ENCODE measurements at places on chromosomes 6 and 20.

DNA sequence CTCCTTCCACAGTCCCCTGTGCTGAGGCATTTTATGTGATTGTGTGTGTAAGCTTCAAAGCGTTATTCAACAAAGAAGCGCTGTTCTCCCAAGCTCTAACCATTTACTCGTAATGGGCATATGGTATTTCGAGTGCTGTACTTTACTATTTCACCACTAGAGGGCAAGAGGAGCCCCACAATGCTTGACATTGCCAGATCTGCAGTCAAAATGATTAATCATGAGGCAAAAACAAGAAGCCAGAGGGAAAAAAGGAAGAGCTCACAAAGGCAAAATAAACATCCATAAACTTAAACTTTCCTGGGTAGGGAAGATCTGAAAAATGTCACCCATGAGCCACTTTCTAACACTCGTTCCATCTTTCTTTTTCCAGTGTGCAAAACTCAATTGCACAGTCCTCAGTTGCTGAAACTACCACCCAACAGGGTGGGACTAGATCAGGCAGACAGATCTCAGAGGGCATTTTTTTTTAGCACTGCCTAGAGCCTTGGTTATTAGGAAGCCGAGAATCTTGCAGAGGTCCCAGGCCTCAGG lies 215.0 kb upstream of the PLCB4 start:
- peak; percentile 78 for DNase-seq

DNA sequence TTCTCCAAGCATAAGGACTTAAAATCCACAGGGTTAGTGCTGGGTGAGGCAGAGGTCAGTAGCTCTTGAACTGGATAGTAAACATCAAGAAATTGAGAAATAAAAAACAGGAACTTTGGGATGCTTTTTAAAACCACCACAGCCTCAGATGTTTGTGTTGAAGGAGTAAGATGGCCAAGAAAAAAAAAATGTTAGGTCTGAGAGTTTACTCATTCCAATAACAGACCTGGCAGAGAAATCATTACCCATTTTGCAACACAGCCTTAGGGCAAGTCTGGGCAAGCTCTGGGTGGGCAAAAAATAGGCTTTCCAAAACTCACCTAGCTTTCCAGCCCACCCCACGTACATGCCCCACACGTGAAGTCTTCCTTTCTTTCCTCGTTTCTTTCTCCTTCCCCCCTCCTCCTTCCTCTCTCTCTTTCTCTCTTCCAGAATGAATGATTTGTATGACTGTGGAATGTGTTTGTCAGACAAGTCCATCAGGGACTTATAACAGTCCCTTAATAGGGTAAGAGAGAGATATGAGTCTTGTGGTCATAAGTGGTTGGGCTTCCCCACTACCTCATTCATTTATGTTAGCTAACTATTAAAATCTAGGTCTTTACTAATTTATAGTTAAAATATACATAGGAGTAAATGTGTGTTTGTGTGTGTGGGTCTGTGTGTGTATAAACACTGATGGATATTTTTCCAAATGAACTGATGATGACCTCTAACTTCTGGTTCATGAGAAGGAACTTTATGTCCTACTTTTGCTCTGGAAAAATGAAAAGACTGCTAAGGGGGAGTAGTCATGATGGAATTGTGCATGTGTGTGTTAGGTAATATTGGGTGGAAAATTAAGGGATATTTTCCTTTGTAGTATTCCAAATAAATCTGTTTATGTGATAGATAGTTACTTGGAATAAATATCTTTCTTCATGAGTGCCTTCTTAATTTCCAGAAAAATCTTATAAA lies 18.0 kb upstream of the DSE start:
- peak; percentile 68 for DNase-seq

- DNase-seq, result peak; percentile 59
Measured at GRCh38 chr20:45355209-45356084, 7.2 kb upstream of the SDC4 start.

DNA sequence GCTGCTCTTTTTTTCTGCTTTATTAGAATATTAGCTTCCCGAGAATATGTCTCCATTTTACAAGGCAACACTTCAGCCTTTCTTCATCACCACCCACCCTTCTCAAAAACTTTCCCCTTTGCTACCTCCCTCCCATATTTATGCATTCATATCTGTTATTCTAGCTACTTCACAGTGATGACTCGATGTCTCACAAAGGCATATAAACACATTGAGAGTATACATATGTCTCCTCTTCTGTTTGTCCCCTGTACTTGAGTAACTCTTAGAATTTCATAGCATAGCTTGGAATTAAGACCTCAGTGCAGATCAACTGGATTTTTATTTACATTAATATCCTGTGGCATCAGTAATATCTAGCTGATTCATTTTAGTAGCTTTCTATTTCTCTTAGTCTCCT lies 6.5 kb downstream of the RNF144B start:
- DNase-seq, result no peak

DNA sequence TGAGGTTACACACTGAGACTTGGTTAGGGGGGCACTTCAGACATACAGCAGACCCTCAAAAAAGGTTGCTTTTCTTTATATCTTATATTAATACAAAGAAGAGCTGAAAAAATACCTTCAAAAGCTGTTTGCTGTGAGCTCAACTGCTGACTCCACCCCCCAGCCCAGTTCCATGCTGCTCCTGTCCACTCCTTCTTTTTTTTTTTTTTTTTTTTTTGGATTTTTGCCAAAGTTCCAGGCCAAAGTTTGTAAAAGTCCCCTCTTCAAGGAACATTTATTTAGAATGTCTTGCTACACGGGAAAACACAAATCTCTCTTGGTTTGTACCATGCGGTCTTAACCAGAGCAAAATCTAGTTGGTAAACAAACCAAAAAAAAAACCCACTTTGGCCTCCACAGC lies 85.3 kb upstream of the AKAP12 start:
- peak; percentile 40 for DNase-seq

- DNase-seq, result no peak
Measured at GRCh38 chr6:162539321-162539720, 188.2 kb downstream of the PRKN start.

- DNase-seq, result no peak
Measured at GRCh38 chr6:119076576-119077390, 1.7 kb downstream of the FAM184A start.

- peak; percentile 15 for DNase-seq
Measured at GRCh38 chr20:24648481-24648880, 179.1 kb downstream of the SYNDIG1 start.

GRCh38 chr6:128521282-128521632 lies 858 bp upstream of the PTPRK start:
- DNase-seq, result no peak

- no peak for DNase-seq
Measured at GRCh38 chr6:142210606-142211005, 63.5 kb downstream of the VTA1 start.

- no peak for DNase-seq
Measured at GRCh38 chr6:110852773-110853172, 21.8 kb upstream of the AMD1 start.

DNA sequence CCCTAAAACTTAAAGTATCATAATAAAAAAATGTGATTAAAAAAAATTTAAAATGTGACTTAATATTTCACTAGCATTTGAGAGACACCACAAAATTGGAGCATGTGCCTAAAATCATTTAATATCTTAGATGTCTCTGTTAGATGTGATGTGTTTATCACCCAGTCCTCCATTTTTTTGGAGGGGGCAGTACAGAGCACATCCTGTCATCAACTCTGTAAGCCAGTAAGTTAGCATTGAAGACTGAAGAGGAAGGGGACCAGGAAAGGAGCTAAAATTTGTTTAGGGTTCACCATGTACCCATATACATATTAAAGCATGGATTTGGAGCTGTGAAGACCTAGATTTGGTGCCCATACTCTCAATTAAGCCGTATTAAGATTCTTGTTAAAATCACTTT lies 30.7 kb upstream of the ADIG start:
- no peak for DNase-seq

- DNase-seq, result no peak
Measured at GRCh38 chr6:97049253-97050011, 124.9 kb downstream of the KLHL32 start.

DNA sequence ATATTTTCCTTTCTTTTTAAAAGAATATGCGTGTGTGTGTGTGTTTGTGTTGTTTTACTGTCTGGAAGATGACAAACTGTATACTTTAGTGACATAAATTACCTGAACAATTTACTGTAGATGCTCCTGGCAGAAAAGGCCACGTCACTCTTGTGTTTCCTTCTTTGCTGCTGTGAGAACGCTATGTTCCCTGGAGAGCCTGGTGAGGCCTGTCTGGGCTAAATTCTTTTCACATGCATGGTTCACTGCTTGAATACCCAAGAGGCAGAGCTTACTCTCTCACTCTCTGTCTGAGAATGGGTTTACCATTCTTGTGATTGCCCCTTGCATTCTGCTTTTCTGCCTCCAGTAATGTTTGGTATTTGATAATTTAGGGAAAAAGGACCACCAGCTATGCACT lies 64.3 kb downstream of the EDN1 start:
- peak; percentile 83 for DNase-seq

DNA sequence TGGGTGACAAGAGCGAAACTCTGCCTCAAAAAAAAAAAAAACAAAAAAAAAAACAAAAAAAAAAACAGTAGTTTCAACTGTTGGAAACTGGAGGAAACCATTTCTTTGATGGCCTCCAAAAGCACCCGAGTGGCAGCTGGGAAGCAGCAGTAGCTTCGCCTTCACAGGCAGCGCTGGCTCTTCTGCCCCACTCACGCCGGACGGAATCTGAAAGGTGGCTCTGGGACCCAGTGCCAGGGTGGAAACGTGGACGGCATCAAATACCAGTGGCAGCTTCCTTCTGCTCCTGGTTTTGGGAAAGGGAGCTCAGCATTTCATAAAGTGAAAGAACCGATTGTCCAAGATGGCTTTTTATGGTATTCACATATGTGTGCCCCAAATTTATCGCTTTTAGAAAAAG lies 159.4 kb downstream of the SMOC2 start:
- no peak for DNase-seq

GRCh38 chr20:10061641-10062040 lies 26.9 kb downstream of the ANKEF1 start:
- DNase-seq, result no peak

- no peak for DNase-seq
Measured at GRCh38 chr6:14092316-14092715, 25.3 kb upstream of the CD83 start.

- no peak for DNase-seq
Measured at GRCh38 chr20:51338692-51339440, 203.7 kb downstream of the NFATC2 start.

DNA sequence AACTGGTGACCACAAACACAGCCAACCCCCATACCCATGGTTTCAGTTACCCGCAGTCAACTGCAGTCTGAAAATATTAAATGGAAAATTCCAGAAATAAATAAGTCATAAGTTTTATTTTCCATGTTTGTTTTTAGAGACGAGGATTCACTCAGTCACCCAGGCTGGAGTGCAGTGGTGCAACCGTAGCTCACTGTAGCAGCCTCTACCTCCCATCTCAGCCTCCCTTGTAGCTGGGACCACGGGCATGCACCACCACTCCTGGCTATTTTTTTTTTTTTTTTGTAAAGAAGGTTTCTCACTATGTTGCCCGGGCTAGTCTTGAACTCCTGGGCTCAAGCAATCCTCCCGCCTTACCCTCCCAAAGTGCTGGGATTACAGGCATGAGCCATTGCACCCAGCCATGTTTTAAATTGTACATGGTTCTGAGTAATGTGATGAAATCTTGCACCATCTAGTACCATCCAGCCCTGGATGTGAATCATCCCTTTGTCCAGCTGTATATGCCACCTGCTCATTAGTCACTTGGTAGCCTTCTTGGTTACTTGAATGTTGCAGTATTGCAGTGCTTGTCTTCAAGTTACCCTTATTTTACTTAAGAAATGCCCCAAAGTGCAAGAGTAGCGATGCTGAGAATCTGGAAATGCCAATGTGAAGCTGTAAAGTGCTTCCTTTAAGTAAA lies 14.5 kb downstream of the CSNK2A1 start:
- DNase-seq, result peak; percentile 47

DNA sequence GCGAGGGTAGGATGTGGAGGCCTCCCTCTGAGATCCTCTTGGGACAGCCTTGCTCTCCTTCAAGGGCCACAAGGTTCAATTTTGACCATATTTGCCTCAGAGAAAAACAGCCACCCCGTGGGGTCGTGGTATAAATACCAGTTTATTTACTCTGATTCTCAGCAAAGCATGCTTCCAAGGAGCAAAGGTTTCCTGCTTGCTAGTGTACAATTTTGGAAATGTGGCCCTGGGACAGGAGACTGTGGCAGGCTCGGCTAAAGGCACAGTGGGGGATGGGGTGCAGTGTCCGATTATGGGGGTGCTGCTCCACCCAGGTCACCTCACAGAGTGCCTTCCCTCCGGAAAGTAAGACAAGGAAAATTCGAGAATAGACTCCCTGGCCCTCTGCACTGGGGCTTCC lies 31.1 kb downstream of the RBM38 start:
- DNase-seq, result no peak

DNA sequence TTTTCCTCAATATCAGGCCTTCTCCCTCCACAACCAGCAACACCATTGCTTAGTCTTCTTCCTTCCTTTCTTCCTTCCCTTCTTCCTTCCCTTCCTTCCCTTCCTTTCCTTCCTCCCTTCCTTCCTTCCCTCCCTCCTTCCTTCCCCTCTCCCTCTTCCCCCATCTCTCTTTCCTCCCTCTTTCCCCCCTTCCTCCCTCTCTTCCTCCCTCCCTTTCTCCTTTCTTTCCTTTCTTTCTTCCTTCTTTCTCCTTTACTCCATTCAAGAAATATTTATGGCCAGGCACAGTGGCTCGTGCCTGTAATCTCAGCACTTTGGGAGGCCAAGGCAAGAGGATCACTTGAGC lies 66.4 kb upstream of the SIRPA start:
- DNase-seq, result no peak

- DNase-seq, result no peak
Measured at GRCh38 chr6:37373822-37374471, 20.2 kb downstream of the RNF8 start.

DNA sequence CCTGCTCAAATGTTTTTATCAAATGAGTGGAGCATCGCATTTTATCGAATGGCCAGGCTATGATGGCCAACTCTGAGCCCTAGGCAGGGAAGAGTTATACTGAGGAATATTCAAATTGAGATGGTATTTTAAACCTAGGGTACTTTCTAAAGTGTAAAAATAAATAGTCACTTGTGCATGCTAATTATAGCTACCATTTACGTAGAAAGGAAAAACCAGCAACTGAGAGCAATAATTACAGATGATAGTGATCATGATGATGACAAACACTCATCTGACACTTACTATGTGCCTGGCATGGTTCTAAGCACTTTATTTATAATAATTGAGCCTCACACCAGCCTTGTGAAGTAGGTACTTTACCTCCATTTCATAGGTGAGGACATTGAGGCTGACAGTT lies 455.7 kb downstream of the CD83 start:
- no peak for DNase-seq

- DNase-seq, result no peak
Measured at GRCh38 chr6:37507690-37508421, 8.2 kb upstream of the CCDC167 start.

- DNase-seq, result peak; percentile 12
Measured at GRCh38 chr20:3276680-3277015, 37.7 kb upstream of the SLC4A11 start.

Measured in AG08395 (cell line).